ENCODE measurements at places on chromosomes 7 and 10.

DNA sequence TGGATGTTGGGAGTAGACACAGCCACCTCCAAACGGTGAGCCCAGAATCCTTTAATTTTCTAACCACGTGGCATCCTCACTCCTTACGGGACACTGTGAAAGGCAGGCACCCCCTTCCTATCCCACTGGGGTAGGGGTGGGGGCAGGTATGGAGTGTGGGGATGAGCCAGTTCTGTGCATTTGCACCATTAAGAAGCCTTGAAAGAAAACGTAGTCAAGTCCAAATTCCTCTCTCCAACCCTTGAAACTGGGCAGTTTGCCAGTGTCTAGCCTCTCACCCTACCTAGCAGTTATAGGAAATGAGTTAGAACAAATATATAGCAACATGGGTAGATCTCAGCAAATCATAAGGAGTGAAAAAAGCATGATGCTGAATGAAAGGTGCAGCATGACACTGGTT, 92.4 kb upstream of the LEP start:
- DNase-seq: no peak

GRCh38 chr7:150502519-150502918, 12.2 kb upstream of the GIMAP7 start:
- DNase-seq: no peak

DNA sequence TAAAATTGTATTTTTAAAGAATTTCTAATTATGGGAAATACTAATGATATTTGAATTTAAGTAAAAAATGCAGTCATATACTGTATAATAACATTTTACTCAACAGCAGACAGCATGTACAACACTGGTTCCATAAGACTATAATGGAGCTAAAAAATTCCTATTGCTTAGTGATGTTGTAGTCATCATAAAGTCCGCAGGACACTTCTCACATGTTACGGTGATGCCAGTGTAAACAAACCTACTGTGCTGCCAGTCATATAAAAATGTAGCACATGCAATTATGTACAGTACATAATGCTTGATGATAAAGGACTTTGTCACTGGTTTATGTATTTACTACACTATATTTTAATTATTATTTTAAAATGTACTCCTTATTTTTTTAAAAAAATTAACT, 629.3 kb downstream of the IPMK start:
- no peak for DNase-seq

DNA sequence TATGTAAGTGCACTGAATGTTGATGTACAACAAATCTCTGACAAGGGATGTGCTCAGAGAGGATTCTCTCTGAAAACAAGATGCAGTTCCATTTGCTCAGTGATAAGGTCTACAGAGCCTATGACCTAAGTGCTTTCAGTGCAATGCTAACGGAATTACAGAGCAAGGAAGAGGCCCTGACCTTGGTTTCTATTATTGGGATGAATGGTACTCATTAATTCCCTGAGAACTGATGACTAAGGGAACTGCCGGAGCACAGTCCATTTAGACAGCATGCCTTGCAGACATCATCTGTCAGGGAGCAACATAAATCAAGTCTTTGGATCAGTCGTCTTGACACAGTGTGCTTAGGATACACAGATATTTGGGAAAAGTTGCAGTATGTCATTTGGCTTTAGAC, 340.8 kb downstream of the PHTF2 start:
- no peak for DNase-seq

DNA sequence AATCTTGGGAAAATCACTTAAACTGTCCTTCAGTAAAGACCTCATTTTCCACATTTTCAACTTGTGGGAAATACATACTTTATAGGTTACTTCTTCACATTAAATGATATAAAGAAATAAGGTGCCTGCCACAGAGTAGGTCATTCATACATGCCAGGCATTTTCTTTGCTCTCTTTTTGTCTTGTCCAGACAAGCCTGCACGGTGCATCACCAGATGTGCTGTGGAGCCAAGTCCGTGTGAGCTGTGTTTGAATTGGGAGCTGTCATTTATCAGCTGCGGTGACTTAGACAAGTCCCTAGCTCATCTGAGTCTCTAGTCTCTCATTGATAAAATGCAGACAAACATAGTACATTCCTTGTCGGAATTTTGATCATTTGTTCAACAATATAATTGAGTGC, 432.9 kb downstream of the SORCS3 start:
- no peak for DNase-seq

DNA sequence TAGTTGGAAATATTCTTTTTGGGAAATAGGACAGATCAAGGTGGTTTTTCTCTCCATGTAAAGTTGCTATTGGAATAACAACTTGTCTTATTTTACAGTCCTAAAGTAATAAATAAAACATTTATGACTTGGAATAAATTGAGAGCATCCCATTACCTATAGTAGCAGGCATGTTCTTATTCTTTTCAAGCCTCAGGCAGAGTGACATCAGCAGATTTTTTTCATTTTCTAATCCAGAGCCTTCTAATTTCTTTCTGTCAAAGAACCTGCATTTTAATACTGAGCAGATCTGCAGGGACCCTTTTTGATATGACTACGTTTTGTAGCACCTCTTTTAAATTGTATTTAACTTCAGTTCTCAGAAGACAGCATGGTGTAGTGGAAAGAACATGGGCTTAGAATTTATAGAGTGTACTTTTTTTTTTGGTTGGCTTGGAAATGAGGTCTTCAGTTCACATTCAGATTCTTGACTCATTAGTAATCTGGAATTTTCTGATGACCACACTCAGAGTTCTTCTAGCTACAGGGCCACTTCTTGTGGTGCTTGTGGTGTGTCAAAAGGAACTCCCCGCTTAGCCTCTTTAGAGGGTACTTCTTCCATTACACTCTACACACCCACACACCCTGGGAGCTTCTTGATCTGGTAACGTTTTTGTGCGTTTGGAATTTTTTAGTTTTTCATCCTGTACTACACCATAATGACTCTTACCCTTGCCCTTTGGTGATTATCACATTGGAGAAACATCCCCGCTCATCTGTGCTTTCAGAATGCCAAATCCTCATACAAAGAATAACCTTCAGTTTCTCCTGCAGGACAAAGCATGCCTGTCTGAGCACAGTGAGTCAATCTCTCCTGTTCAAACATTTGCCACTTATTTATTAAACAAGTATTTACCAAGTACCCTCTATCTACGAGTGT, 34.6 kb downstream of the AGK start:
- DNase-seq: no peak

- DNase-seq: no peak
Observed at GRCh38 chr7:85292908-85293576, 106.2 kb upstream of the SEMA3D start.

All from activated effector memory CD4-positive, alpha-beta T cell treated with anti-CD3 and anti-CD28 coated beads, Interleukin-2, amount 50 U/mL, for 16 hours (primary cell).